ENCODE measurements at places on chromosomes 1 and 21. TPM values are rescaled to one million over a fixed set of nuclear protein-coding genes. Genes with fewer than 3 reads are reported as not detected.

- no peak for DNase-seq
These were observed 15.6 kb upstream of the PIGM start for GRCh38 chr1:160047111-160047991.

DNA sequence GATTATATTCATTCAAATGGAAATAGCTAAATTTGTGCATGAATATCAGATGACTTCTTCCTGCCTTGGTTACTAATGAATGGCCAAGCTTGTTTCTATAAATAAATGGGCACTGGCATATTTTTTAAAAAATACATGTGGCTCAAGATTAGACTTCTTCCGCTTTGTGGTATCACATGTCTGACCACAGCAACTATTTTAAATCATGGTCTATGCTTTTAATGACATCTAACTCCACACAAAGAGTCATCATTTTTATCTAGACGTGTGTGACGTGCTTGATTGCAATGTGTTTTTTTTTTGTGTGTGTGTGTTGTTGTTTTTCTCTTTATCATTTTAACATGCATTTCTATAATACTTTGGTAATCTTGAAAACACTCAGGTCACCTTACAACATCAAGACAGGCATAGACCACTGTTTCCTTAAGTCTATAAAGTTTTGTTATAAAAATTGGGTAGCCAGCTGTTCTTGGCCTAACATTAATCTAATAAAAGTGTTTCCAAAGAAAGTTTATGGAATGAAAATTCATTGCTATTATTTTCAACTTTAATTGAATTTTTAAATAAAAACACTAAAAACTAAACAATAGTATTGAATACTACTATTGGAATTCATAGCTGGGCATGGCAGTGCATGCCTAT, 29.5 kb downstream of the RGS1 start:
- DNase-seq: no peak

DNA sequence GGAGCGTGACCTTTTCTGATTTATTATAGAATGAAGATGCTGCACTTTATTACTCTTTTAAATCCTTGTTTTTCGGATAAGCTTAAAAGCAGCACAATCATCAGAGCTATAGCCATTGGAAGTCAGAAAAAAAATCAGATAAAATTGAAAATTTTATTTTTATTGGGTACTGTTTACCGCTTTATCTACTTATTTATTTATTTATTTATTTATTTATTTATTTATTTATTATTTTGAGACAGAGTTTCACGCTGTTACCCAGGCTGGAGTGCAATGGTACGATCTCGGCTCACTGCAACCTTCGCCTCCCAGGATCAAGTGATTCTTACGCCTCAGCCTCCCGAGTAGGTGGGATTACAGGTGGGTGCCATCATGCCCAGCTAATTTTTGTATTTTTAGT, 83.1 kb upstream of the CHRM3 start:
- DNase-seq: no peak

- no peak for DNase-seq
These were observed 430.2 kb downstream of the OMA1 start for GRCh38 chr1:58116284-58116683.

DNA sequence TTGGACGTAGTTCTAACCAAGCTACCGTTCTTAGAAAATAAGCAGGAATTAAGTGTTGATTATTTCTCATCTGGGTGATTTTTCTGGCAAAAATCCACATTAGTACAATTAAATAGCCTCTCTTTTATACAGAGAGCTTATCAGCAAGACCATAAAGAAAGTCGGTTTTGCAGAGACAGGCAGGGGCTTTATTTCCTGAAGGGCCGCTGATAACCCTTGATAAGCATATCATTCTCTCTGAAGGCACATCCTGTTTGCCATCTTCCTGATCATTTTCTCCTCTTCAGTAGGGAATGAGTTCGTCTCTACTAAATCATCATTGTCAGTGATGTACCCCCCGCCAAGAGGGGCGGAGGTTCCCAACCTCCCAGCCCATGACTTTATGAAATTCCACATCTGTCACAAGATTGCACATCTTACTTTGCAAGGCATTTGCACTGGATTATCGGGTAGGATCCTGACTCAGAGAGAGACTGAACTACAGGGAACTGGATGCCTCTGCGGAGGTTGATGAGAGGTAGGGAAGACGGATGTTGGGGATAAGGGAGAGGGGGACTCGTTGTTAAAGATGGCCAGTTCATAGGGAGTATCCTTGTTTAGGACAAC, 115.7 kb downstream of the KCNJ6 start:
- DNase-seq: no peak

GRCh38 chr1:56355422-56355821, 223.9 kb downstream of the PLPP3 start:
- DNase-seq: no peak

- no peak for DNase-seq
These were observed 992.7 kb downstream of the TTLL7 start for GRCh38 chr1:83006271-83006670.

GRCh38 chr21:24188506-24188905, 1418.8 kb downstream of the MRPL39 start:
- DNase-seq: no peak

GRCh38 chr21:33703750-33704606, 61.7 kb downstream of the ITSN1 start:
- DNase-seq: no peak

DNA sequence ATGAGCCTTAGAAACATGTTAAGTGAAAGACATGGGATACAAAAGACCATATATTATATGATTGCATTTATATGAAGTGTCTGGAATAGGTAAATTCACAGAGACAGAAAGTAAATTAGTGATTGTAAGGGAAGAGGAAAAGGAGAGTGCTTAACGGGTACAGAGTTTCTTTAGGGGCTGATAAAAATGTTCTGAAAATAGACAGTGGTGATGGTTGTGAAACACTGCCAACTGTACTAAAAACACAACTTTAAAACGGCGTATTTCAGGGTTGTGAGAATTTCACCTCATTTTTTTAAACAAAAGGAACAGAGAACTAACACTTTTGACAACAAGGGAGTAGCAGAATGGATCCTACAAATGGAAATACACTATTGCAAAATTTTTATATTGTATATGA, 13.4 kb downstream of the COP1 start:
- no peak for DNase-seq

GRCh38 chr1:174836543-174836942, 163.2 kb upstream of the CACYBP start:
- no peak for DNase-seq

DNA sequence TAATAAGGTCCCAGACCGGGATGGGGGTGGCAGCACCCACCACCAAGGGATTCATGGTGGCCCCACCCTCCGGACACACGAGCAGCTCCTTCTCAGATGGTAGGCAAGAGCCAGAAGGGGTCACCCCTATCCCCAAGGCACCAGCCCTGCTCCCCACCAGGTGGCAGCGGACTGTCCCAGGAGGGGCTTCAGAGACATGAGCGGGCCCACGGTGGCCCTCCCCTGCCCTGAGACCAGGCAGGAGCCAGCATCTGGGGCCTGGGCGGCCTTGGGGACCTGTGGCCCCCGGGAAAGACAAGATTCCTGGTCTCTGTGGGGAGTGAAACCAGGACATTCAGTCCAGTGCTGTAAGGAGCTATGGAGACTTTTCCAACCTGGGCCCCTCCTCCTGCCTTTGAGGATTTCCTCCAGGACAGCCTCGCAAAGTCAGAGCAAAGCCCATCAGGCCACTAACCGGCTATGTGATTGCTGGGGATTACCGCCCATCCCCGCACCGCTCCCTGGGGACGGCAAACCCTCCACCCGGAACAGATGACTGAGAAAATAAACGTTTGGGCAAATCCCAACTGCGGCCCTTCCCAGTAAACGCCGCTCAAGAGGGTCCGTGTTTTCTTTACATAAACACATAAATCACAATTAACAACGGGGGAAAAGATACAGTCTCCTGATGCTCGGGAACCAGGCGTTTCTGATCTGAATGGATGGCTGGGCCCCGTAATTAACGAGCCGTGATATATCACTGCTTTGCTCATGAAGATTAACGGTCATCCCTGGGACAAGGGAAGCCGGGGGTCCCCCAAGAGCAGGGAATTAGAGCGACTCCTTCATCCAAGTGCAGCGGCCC, 50.9 kb upstream of the ARHGEF16 start:
- DNase-seq: no peak

The CAPN9 gene
- total RNA-seq: 0.77 TPM

The ARMH1 gene
- 19.1 TPM for total RNA-seq

The ARHGAP30 gene
- 1.4 TPM for total RNA-seq

Data from mesothelial cell of epicardium (in vitro differentiated cells).